NCI-H2029 treated with DMSO at 0.1 percent for 48 hours (cell line): ENCODE measurements at places on chromosomes 4 and X.

DNA sequence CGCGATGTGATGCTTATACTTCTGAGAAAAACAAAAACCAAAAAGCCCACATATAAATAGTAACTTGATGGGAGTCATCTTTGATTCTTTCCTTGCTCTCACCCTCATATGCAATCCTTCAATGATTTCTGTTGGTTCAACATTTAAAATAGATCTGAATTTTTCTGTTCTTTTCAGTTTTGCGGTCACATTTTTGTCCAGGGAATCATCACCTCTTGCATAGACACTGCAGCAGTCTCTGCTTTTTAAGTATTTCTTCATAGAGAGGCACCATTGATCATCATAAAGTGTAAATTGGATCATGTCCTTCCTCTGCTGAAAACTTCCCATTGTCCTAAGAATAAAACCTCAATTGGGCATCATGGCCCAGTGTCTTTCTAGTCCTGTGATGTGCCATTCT, 81.1 kb upstream of the SLC4A4 start:
- DNase-seq = no peak

DNA sequence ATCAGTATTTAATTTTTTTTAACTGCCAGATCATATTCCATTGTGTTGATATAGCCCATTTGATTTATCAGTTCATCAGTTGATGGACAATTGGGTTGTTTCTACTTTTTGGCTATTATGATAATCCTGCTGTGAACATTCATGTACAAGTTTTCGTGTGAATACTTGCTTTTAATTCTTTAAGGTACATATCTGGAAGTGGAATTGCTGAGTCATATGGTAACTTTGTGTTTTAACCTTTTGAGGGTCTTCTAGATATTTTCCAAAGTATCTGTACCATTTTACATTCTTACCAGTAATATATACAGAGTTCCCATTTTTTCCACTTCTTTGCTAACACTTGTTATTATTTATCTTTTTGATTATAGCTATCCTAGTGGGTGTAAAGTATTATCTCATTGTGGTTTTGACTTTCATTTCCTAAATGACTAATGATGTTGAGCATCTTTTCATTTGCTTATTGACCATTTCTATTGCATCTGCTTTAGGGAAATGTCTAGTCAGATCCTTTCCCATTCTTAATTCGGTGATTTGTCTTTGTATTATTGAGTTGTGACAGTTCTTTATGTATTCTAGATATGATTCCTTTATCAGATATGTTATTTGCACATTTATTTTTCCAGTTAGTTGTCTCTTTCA, 75.2 kb upstream of the NUDT6 start:
- DNase-seq = no peak

- DNase-seq = no peak
These were observed 11.8 kb downstream of the RBM47 start for GRCh38 chr4:40617872-40618271.

DNA sequence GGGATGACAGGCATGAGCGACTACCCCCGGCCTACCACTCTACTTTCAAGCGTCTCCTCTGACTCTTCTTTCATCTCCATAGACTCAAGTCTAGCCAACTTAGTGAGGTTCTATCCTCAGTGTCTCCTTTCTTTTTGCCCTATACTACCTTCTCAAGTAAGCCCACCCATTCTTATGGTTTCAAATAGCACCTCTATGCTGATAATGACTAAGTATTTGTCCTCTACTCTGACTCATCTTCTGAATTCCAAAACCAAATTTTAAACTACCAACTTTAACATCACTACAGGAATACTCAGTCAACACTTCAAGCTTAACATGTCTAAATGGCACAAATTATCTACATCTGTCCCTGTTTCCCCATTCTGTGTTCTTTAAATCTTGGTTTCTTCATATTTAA, 47.8 kb downstream of the ELF2 start:
- no peak for DNase-seq

- no peak for DNase-seq
These were observed 80.1 kb downstream of the HS3ST1 start for GRCh38 chr4:11348449-11349088.

- DNase-seq = no peak
These were observed 12.7 kb downstream of the GRPR start for GRCh38 chrX:16136080-16136479.

- DNase-seq = no peak
These were observed 33.5 kb upstream of the ELF2 start for GRCh38 chr4:139210486-139210885.

- DNase-seq = no peak
These were observed 66.0 kb downstream of the ATG4A start for GRCh38 chrX:108157628-108158027.

DNA sequence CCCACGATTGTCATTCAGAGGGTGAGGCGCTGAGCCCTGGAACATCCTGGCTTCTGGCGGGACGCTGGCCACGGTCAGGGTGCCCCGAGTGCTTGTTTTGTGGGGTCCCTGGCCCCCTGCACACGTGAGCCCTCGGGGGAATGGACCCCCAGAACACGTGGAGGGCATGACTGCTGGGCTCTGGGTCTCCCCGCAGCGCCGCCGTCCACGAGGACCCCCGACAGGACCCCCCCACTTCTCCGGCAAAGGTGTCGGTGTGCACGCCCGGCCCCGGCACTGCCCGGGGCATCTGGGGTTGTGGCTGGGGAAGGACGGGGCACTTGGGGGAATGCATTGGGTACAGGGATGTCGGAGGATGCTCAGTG, 13.9 kb upstream of the GTPBP6 start:
- no peak for DNase-seq

DNA sequence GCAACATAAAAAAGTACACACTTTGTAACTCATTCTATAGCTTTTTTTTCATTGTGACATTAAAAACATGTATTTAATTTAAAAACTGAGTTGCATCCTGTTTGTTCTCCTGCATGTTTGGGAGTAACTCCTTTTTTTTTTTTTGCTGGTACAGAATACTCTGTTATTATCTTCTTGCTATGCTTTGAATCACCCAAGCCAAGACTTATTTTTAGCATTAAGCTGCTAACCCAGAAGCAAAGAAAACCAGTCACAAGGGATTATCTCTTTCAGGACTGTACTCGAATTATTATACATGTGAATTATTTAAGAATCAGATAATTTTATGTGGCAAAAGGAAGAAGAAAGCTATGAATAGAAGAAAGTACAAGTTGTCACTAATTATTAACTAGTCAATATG, 194.9 kb downstream of the ADAMTS3 start:
- DNase-seq = no peak

DNA sequence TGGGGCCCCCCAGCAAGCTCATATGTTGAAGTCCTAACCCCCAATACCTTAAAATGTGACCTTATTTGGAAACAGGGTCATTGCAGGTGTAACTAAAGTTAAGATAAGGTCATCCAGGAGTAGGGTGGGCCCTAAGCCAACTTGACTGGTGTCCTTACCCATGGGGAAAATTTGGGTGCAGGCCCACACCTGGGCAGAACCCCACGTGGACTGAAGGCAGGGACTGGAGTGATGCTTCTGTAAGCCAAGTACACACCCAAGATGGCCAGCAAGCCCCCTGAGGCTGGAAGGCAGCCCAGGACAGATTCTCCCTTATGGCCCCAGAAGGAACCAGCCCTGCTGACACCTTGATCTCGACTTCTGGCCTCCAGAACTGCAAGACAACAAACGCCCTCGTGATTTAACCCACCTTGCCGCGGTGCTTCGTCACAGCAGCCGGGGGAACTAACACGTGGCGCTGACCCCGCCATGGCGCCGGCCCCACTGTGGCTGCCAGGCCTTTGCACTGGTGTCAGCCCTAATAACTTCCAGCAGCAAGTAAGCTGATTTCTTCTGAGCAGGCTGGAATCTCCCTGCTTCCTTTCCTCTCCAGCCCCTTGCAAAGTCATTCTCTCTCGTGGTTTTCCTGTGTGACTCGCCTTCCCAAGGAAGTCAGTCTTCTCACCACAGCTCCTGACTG, 23.2 kb upstream of the MXD4 start:
- DNase-seq = no peak

GRCh38 chr4:139845453-139846093, 180.0 kb downstream of the MGST2 start:
- DNase-seq = no peak

DNA sequence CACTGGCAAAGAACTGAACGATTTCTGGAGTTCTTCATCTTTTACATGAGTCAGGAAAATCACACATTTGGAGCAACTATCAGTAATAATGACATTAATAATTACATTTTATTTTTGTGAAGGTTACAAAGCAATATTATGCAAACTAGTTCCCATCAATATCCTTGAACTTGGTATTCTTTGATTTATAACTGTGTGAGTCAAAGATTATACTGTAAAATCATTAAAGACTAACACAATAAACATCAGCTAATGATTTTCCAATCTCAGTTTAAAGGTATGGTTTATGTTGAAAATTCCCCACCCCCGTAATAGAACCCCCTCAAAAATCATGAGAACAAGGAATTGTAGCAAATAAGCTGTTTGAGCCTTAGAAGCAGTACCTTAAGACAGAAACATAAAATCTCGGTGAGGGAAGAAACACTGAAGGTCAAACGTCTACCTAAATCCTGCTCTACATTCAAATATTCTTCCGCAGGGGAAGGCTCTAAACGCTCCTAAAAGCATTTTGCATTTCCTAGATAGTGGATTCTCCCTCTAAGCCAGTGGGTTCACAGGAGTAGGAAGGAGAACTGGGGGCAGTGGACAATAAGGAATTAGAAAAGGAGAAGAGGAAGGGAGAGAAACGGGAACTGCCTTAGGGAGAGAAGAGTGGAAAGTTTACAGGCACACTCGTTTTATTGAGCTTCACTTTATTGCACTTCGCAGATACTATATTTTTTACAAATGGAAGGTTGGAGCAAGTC, 22.3 kb upstream of the SH3D19 start:
- DNase-seq = no peak

- no peak for DNase-seq
These were observed 66.1 kb downstream of the CDS1 start for GRCh38 chr4:84648863-84649647.

GRCh38 chrX:56069299-56069931, 162.7 kb upstream of the KLF8 start:
- DNase-seq = no peak

GRCh38 chr4:61205066-61205465, 4.9 kb downstream of the ADGRL3 start:
- DNase-seq = no peak

GRCh38 chr4:165208221-165208652, 876 bp downstream of the KLHL2 start:
- no peak for DNase-seq

GRCh38 chr4:145279122-145279960, 99.0 kb upstream of the OTUD4 start:
- DNase-seq = no peak

DNA sequence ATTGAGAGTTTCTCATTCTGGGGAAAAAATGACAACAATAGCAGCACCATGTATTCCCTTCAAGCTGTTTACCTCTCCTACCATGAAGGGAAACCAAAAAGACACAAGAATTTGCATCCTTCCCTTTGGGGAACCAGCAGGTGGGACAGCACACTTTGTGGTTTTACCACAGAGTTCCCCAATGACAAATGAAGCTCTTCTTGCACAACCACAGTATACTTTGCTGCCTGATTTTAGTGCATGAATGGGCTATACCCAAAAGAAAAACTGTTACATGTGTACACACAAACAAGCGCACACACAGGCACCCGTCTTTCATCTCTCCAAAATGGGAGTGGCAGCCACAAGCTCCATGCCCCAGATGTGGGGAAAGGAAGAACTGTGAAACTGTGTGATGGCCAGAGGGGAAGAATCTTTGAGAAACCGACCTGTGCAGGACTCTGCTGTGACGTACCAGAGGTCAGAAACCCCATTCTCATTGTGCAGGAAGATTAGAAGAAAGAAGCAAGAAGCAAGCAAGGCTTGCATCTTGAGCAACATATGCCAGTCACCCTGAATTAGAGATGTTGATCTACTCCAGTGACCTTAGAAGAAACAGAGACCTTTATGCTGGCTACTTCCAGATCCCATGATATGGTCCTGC, 2.7 kb upstream of the MAML3 start:
- DNase-seq = no peak

- DNase-seq = no peak
These were observed 193.8 kb downstream of the BCOR start for GRCh38 chrX:39903937-39904336.

- DNase-seq = no peak
These were observed 45.4 kb downstream of the EDNRA start for GRCh38 chr4:147526272-147526654.

- no peak for DNase-seq
These were observed 348.8 kb downstream of the GASK1B start for GRCh38 chr4:157824021-157824420.

DNA sequence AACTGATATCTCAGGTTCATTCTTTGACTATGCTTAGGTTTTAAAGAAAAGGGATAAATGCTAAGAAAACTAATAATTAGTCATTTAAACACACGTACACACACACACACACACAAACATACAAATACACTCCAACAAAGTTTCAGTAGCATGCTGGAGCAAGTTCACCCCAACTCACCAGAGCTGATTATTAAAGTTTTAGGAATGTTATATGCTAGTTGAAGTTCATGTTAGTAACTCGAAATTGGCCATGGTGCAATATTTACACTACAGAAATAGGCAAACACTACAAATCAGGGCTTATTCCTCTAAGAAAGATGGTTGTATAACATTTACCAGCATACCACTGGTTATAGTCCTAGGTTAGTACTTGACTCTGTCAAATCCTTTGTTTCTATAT, 384.0 kb upstream of the DIPK2B start:
- no peak for DNase-seq

DNA sequence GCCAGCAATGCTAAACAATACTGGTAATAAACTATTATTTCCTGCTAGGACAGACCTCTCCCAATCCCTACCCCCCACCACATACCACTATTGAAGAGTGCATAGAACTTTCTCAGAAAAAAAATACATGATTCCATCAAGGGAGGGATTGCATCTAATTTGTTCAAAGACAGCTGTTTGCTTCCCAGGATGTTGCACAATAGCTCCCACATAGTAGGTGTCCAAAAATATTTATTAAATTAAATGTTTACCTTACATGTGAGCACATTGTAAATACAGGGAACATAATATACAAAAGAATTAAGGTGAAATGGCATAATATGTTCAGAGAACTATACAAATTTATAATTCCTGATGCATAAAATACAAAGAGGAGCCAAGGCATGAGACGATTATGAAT, 1111.8 kb upstream of the LCORL start:
- DNase-seq = no peak

GRCh38 chrX:134949271-134949670, 41.5 kb upstream of the SMIM10 start:
- no peak for DNase-seq

DNA sequence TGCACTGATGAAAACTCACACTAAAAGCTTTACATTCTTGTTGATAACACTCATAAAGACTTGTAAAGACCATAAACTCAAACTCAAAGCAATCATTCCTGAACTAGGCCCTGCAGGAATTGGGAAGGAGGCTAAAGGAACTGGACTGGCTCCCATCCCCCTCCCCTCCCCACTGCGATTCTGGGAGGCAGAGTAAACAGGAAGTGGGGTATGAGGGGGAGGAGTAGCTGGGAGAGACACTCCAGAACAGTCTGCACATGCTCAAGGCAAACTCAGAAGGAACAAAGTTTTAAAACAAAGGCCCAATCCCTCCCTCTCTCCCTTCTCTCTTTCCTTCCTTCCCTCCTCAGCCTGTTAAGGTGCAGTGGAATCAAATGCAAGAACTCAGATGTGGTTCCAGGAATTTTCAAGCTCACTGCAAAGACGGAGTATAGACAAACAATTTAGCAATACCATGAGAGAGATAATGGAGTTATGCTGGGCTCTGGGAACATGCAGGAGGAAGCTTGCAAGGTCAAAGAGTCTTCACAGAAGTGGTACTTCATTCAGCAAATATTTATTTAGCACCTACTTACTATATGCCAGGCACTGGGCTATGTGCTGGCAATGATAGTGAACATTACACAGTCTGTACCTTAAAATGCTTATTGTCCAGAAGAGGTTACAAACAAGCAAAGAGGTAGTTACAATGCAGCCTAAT, 15.9 kb downstream of the MID1IP1 start:
- no peak for DNase-seq
